ENCODE measurements at places on chromosomes 2 and 18.

- peaks cover 4% of the 10 kb centered on the region for H3K4me1 ChIP-seq
- H3K36me3 ChIP-seq = no peaks in the 10 kb centered on the region
- no peak for DNase-seq
- no peak overlapping the region for H3K27ac ChIP-seq
Observed at GRCh38 chr2:46066116-46066515, 231.1 kb upstream of the EPAS1 start.

DNA sequence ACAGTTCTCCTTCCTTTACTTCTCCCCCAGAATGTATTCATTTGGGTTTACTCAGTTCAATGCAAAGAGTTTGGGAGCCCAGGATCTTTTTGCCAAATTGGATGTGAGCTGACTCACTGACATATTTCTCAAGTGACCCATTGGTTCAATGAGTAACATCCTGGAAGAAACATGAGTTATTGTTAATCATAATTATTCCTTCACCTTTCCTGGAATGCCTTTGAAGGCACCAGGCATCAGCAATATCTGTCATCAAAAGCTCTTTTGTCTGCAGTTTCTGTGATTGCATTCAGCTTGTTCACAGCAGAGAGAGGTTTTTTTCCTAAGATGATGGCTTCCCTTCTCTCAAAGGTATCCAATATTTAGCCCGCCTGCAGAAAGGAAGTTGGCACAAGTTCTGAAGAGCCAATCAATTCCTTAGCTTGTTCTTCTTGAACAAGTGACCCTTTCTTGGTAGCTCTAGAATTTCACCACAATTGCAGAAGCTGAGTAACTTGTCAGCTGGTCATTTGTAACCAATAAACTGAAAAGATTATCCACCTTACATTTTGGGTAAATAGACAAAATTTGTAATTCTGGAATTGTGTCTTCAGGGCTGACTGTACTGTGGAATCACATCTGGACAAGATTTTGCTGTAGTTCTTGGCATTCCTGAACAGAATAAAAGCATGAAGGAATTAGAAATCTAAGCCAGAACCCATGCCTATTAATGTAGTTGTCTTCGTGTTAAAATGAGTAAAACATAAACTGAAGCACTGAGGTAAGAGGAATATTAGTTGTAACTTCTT is 72.2 kb upstream of the TMEM17 start:
- DNase-seq = no peak
- no peak overlapping the region for H3K4me3 ChIP-seq
- no peaks in the 10 kb centered on the region for H3K27me3 ChIP-seq
- no peaks in the 10 kb centered on the region for H3K36me3 ChIP-seq

GRCh38 chr2:168997118-168997521 is 34.0 kb downstream of the ABCB11 start:
- H3K4me3 ChIP-seq = no peak overlapping the region
- DNase-seq = peak; percentile 74
- H3K36me3 ChIP-seq = no peaks in the 10 kb centered on the region
- no peak overlapping the region for H3K27ac ChIP-seq
- no peaks in the 10 kb centered on the region for H3K4me1 ChIP-seq

GRCh38 chr2:120972286-120972685 is 236.6 kb downstream of the GLI2 start:
- H3K4me1 ChIP-seq = no peaks in the 10 kb centered on the region
- H3K27ac ChIP-seq = no peak overlapping the region
- no peaks in the 10 kb centered on the region for H3K27me3 ChIP-seq
- peaks cover 46% of the 10 kb centered on the region for H3K36me3 ChIP-seq

- no peaks in the 10 kb centered on the region for H3K27me3 ChIP-seq
- DNase-seq = no peak
Observed at GRCh38 chr2:186099826-186100225, 361.2 kb downstream of the FSIP2 start.

- H3K4me3 ChIP-seq = peak overlapping the region; percentile 69
- no peaks in the 10 kb centered on the region for H3K36me3 ChIP-seq
- H3K27me3 ChIP-seq = no peaks in the 10 kb centered on the region
- DNase-seq = no peak
- no peaks in the 10 kb centered on the region for H3K4me1 ChIP-seq
Observed at GRCh38 chr2:227472265-227473121, 537 bp downstream of the AGFG1 start.

- H3K36me3 ChIP-seq = peaks cover 12% of the 10 kb centered on the region
- H3K27ac ChIP-seq = peak overlapping the region; percentile 16
- peak overlapping the region; percentile 28 for H3K4me3 ChIP-seq
- DNase-seq = no peak
Observed at GRCh38 chr2:236166796-236167296, 1.3 kb downstream of the GBX2 start.

GRCh38 chr18:64273724-64274123 is 124.8 kb upstream of the LINC00305 start:
- peaks cover 4% of the 10 kb centered on the region for H3K4me1 ChIP-seq
- no peak overlapping the region for H3K27ac ChIP-seq
- DNase-seq = no peak
- H3K4me3 ChIP-seq = no peak overlapping the region
- H3K36me3 ChIP-seq = no peaks in the 10 kb centered on the region
- no peaks in the 10 kb centered on the region for H3K27me3 ChIP-seq

GRCh38 chr2:567865-568638 is 109.2 kb downstream of the TMEM18 start:
- H3K27ac ChIP-seq = no peak overlapping the region
- no peaks in the 10 kb centered on the region for H3K36me3 ChIP-seq
- peak; percentile 39 for DNase-seq

GRCh38 chr2:241843321-241844065 is 15.2 kb downstream of the PDCD1 start:
- DNase-seq = no peak
- no peak overlapping the region for H3K4me3 ChIP-seq
- H3K36me3 ChIP-seq = no peaks in the 10 kb centered on the region
- peaks cover 28% of the 10 kb centered on the region for H3K4me1 ChIP-seq
- peak overlapping the region; percentile 57 for H3K27ac ChIP-seq

DNA sequence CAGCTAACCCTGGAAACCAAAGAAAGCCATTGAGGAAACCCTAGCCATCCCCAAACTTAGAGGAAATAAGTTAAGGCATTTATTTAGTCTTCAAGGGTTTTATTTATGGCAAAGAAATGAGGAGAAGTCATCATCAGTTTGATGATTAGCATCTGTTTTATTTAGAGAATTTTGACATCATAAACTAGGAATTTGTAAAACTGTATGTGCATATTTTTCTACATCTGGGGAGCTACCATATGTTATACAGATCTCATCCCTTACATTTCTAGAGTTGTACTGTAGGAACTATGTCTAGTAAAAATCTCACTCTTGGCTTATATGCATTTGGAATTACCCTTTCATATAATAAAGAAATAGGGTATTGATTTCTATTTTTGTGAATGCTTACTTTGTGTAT is 48.7 kb downstream of the FMNL2 start:
- no peaks in the 10 kb centered on the region for H3K36me3 ChIP-seq
- H3K27ac ChIP-seq = no peak overlapping the region
- peaks cover 4% of the 10 kb centered on the region for H3K4me1 ChIP-seq
- no peaks in the 10 kb centered on the region for H3K27me3 ChIP-seq

- DNase-seq = no peak
- no peaks in the 10 kb centered on the region for H3K4me1 ChIP-seq
- H3K4me3 ChIP-seq = no peak overlapping the region
Observed at GRCh38 chr2:4782647-4783046, 909.5 kb upstream of the SOX11 start.

DNA sequence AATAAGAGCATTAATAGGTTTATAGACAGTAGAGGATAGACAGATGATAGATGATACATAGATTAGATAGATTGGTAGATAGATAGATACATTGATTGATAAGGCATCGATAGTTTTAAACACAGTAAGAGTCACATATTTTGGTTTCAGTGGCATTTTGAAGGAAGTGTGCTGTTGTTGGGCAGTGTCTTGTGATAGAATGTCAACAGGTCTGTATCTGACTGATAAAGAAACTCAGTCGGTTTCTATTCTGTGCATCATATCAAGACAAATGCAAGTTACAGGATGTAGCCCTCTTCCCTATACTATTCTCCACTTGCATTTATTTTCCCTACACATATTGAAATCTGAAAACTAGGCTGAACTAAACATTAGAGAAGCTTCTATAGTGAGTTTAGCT is 1229.0 kb upstream of the ZEB2 start:
- DNase-seq = no peak
- no peaks in the 10 kb centered on the region for H3K36me3 ChIP-seq
- no peaks in the 10 kb centered on the region for H3K27me3 ChIP-seq
- peak overlapping the region; percentile 25 for H3K27ac ChIP-seq
- peaks cover 12% of the 10 kb centered on the region for H3K4me1 ChIP-seq

GRCh38 chr2:215929602-215930335 is 83.6 kb downstream of the MREG start:
- no peaks in the 10 kb centered on the region for H3K36me3 ChIP-seq
- H3K4me1 ChIP-seq = no peaks in the 10 kb centered on the region
- no peak for DNase-seq
- no peak overlapping the region for H3K27ac ChIP-seq

GRCh38 chr2:36369716-36370115 is 14.1 kb downstream of the CRIM1 start:
- H3K4me3 ChIP-seq = no peak overlapping the region
- no peak overlapping the region for H3K27ac ChIP-seq
- no peaks in the 10 kb centered on the region for H3K4me1 ChIP-seq
- H3K36me3 ChIP-seq = no peaks in the 10 kb centered on the region

DNA sequence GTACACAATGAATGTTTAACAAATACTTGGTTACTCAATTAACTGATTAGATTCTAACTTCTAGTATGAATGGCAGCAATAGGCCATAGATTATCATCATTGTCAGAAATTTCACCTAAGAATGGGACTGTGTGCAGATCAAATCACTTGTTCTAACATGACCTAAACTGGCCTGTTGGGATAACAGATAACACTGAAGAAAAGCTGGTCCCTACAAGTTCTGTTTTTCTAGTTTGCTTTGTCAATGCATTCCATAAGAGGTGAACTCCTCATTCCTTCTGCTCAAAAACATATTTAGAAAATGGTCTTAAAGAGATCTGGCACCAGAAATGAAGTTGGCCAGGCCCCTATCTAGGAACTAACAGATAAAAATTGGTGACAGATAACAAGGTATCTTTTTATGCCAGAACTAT is 175.4 kb downstream of the THADA start:
- no peaks in the 10 kb centered on the region for H3K36me3 ChIP-seq
- H3K27ac ChIP-seq = no peak overlapping the region
- no peak overlapping the region for H3K4me3 ChIP-seq
- H3K4me1 ChIP-seq = peaks cover 3% of the 10 kb centered on the region
- no peak for DNase-seq
- no peaks in the 10 kb centered on the region for H3K27me3 ChIP-seq

GRCh38 chr18:76444446-76445105 is 50.5 kb downstream of the ZNF516 start:
- peaks cover 30% of the 10 kb centered on the region for H3K36me3 ChIP-seq
- no peak for DNase-seq
- peaks cover 51% of the 10 kb centered on the region for H3K4me1 ChIP-seq
- H3K27ac ChIP-seq = peak overlapping the region; percentile 54

- H3K4me3 ChIP-seq = no peak overlapping the region
- H3K27ac ChIP-seq = no peak overlapping the region
- DNase-seq = no peak
- H3K27me3 ChIP-seq = peaks cover 2% of the 10 kb centered on the region
- no peaks in the 10 kb centered on the region for H3K36me3 ChIP-seq
- peaks cover 10% of the 10 kb centered on the region for H3K4me1 ChIP-seq
Observed at GRCh38 chr2:46862514-46862913, 53.1 kb downstream of the MCFD2 start.

- H3K27ac ChIP-seq = no peak overlapping the region
- DNase-seq = no peak
- H3K4me3 ChIP-seq = no peak overlapping the region
- no peaks in the 10 kb centered on the region for H3K27me3 ChIP-seq
- H3K4me1 ChIP-seq = no peaks in the 10 kb centered on the region
Observed at GRCh38 chr2:210527286-210527685, 29.1 kb upstream of the CPS1 start.
